SHP77 treated with DMSO at 0.1 percent for 48 hours (cell line): ENCODE measurements at places on chromosomes 5 and 9.

- no peak for DNase-seq
Observed at GRCh38 chr9:84997472-84997871, 327.9 kb downstream of the NTRK2 start.

- no peak for DNase-seq
Observed at GRCh38 chr5:149456597-149457392, 77.7 kb upstream of the IL17B start.

GRCh38 chr9:13705918-13706317, 426.4 kb upstream of the MPDZ start:
- no peak for DNase-seq

DNA sequence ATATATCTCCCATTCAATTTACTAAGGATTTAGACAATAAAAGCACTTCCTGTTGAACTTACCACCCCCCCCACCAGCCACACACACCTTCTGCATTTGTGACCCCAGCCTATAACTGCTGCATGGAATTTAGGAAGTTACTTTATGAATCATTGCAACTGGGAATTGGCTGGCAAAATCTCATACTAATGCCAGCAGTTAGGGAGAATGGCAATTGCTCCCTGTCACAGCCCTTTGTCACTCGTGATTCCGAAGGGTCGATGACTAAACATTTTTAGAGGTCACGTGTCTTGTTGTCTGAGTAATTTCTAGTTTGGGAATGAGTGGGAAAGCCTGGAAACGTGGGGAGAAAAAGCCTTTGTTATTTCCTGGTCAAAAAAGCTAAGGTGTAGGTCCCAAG, 46.6 kb upstream of the PCA3 start:
- no peak for DNase-seq

GRCh38 chr9:86082870-86083269, 16.5 kb downstream of the GOLM1 start:
- DNase-seq: no peak

GRCh38 chr5:179326122-179326927, 18.9 kb downstream of the ADAMTS2 start:
- no peak for DNase-seq

DNA sequence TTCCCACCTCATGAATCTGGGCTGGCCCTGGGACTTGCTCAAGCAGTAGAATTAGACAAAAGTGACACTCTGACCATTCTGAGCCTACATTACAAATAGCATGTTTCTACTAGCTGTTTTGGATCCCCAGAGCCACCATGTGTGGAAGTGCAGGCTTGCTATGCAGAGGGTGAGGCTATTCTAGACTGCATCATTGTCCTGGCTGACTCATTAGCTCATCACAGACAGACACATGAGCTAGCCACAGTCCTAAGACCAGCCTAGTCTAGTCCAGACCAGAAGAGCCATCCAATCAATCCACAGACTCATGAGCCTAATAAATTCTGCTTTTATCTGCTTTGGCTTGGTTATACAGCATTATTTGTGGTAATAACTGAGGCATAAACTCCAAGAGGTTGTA, 351.9 kb downstream of the PRELID2 start:
- no peak for DNase-seq

- no peak for DNase-seq
Observed at GRCh38 chr9:89738137-89738932, 133.5 kb downstream of the GADD45G start.

- no peak for DNase-seq
Observed at GRCh38 chr5:18466731-18467130, 832.5 kb downstream of the TAF11L14 start.

GRCh38 chr5:127870914-127871313, 167.7 kb downstream of the CCDC192 start:
- DNase-seq: no peak

GRCh38 chr9:134536101-134536900, 105.3 kb upstream of the COL5A1 start:
- no peak for DNase-seq

DNA sequence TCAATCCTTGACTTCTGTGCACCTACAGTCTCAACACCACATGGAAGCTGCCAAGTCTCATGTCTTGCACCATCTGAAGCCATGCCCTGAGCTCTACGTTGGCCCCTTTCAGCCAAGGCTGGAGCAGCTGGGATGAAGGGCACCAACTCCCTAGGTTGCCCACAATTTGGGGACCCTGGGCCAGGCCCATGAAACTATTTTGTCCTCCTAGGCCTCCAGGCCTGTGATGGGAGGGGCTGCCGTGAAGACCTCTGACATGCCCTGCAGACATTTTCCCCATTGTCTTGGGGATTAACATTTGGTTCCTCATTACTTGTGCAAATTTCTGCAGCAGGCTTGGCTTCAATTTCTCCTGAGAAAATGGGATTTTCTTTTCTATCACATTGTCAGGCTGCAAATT, 285.1 kb downstream of the DTWD2 start:
- no peak for DNase-seq

DNA sequence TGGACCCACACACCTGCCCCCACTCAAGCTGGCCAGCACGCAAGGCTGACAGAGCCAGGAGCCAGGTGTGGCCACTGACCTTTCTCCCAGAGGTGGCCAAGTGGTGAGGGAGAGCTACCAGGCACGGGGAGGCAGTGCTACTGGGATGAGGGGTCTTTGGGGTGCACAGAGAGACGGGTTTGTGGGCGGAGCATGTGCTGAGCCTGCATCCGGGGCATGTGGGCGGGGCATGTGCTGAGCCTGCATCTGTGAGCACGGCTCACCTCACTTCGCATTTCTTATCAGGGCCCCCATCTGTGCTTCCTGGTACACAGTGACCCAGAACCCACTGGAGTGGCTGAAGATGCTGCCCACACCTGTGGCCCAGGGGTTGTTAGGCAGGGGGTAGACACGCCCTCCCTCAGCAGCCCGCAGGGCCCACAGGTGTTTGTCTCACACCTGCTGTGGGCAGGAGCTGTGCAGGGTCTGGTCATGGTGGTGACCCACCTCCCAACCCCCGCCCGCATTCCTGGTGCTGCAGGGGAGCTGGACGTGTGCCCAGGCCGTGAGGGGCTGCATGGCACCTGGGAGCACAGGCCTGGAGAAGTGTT, 21.5 kb downstream of the CCDC187 start:
- DNase-seq: no peak

- no peak for DNase-seq
Observed at GRCh38 chr5:176446884-176447590, 1.1 kb upstream of the FAF2 start.

- no peak for DNase-seq
Observed at GRCh38 chr9:81819859-81820546, 108.2 kb upstream of the SPATA31D4 start.

DNA sequence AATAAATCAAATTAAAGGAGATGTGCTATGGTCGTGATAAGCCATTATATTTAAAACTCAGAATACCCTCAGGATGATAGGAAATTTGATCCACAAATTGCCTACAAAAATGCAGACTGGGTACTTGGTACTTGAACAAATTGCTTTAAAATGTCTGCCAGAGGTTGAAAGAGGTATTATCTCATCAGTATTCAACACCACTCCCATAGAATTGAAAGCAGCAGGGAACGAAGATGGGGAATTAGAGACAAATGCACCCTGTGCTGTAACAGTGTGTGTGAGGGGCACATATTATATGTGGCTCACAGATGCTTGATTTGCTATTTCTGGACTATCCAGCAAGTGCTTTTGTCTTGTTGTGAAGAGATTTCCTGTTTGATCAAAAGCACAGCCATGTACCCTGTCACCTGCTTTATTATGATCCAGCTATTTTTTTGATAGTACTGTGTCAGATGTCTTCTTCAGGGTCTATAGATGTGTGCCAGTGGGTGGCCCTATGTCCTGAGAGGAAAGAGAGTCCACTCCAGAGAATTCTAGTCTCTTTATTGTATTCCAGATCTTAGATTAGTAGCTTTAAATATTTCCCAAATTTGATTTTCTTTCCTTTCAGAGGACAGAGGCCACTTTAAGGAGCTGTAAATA, 120.1 kb downstream of the XRCC4 start:
- DNase-seq: peak; percentile 44

- DNase-seq: no peak
Observed at GRCh38 chr9:101093620-101094019, 65.1 kb downstream of the PLPPR1 start.

- no peak for DNase-seq
Observed at GRCh38 chr5:180601591-180602480, 10.5 kb upstream of the SCGB3A1 start.

GRCh38 chr5:71681296-71681695, 37.8 kb upstream of the CARTPT start:
- DNase-seq: no peak

DNA sequence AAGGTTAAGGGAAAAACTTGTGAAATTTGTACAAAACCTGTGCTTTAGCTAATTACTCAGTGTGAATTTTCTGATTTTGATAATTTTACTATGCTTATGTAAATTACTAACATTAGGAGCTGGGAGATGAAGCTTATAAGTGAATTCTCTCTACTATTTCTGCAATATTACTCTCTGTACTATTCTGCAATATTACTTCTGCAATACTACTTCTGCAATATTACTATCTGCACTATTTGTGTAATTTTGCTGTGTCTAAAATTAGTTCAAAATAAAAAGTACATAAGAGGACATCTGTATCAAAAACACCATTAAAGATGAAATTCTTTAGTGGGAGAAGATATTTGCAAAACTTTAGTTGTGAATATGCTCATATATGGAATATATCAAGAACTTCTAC, 62.9 kb downstream of the C9 start:
- no peak for DNase-seq

GRCh38 chr5:180069589-180070247, 1.8 kb downstream of the RNF130 start:
- no peak for DNase-seq

DNA sequence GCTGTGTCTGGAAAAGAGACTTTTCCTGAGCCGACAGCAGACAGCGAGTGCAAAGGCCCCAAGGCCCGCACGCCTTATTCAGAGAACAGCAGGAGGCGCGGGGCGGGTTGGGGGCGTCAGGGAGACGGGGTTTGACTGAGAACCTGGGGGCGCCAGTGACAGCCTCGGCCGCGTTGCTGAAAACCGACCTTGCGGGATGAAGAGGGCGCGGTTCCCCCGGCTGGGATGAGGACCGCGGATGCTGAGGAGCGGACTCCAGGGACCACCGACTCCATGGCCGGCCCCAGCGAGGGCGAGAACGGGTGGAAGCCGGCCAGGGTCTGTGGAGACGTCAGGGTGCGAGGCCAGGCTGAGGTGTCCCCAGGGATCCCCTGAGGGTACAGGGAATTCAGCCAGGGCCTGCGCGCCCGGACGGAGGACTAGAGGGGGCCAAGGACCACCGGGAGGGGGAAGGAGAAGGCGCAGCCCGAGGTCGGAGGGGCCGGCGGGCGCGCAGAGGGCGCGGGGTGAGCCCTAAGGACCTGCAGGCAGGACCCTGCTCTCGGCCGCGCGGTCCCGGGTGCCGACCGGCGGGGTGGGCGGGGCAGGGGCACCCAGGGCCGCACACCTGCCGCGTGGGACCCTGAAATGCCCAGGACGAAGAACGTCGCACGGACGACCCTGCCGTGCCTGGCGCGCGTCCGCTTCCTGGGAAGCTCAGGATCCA, 837 bp upstream of the AHRR start:
- no peak for DNase-seq

- DNase-seq: peak; percentile 17
Observed at GRCh38 chr9:127397646-127398274, 791 bp downstream of the SLC2A8 start.

DNA sequence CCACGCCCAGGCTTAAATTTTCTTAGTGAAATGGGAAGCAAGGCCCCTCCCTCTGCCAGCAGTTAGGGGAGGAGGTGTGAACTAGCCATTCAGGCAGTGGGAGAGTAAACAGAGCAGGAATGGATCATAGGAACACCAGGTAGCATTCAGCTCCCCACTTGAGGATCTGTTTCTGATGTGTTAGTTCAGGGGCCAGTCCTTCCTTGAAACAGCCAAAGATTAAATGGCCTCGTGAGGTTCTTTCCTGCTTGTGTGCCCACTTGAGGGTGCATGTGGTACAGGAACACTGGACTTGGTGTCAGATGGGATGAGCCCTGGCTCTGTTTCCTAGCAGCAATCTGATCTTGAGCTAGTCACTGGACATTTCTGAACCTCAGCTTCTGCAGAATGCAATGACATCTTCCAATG, 21.2 kb downstream of the FAXDC2 start:
- no peak for DNase-seq

DNA sequence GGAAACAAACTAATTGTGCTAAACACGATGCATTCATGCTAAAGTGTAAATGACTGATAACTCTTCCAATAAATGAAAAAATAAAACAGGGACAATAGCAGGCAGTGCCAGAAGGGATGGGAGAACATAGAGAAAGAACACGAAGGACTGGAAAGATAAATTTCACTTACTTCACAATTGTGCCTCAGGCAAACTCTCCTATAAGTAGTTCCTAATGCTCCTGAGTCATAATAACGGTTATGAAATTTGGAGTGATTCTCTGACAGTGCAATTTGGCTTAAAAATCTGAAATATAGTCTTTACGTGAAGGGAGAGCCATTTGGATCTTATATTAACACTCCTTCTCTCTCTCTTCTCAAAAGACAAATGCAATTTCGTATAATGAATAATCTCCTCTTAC, 2218.5 kb downstream of the MAT2B start:
- DNase-seq: no peak

DNA sequence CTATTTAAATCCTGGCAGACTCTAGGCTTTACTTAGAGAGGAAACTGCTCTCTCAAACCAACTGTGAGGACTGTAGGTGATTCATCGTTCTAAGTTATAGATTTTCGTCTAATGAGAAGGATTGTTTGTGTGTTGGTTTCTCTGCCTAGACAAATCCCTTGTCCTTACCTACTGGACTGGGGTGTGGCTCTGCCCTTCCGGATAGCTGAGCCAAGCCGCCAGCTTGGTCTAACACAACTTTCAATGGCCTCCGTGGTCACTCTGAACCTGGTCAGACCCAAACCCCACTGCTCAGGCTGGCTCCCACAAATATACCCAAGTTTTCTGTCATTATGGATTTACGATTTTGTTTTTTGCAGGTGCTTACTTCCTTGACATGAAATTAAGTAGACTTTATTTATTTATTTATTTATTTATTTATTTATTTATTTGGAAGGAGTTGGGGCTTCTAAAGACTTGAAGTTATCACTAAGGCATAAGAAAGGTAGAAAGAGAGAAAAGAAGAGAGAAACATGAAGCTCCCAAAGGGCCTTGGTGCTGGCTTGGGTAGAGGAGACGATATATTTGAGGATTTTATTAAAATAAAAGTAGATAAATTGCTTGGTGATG, 19.0 kb downstream of the CARTPT start:
- no peak for DNase-seq

DNA sequence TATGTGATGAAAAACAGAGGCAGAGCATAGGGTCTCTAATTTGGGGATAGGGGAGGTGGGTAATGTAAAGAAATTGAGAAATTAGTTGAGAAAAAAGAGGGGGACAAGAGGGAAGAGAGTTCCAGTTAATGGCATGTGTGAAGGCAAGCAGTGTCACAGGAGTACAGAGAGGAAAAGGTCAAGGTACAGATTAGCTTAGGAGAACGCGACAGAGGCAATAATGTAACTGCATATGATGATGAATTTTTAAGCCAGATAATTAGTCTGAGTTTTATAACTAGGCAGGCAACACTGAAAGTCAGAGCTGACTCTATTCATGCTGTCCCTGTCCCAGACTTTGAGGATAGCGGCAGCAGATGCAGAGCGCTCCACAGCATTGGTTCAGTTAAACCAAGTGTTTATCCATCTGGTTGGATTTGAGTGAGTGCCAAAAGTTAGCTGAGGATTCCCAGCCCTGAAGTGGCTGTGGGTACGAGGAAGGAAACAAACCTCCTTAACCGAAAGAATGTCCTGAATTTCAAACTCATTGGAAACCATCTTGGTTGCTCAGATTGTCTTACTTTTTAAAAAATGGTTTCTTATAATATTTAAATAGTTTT, 315.2 kb downstream of the ARHGAP26 start:
- DNase-seq: peak; percentile 87

- no peak for DNase-seq
Observed at GRCh38 chr5:61417851-61418250, 85.8 kb downstream of the ZSWIM6 start.

- no peak for DNase-seq
Observed at GRCh38 chr5:176187276-176188062, 50.8 kb upstream of the SIMC1 start.
